ENCODE measurements at places on chromosomes 1 and 21.

DNA sequence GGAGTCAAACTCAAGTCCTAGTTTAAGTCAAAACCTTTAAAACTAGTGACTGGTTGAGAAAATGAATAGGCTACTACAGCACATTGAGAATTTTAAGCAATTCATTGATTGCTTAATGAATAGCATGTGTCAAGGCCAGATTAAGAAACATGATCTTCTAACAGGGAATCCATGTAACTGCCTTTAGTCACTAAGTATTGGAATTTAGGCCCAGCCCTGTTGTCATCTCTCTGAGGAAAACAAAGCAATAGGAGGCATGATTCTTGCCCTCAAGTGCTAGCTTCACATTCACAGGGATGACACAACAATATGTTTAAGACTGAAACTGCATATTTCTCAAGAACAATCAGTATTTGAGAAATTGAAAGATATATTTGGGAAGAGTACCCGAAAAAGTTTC is 70.0 kb upstream of the PTGS2 start:
- no peak for DNase-seq

DNA sequence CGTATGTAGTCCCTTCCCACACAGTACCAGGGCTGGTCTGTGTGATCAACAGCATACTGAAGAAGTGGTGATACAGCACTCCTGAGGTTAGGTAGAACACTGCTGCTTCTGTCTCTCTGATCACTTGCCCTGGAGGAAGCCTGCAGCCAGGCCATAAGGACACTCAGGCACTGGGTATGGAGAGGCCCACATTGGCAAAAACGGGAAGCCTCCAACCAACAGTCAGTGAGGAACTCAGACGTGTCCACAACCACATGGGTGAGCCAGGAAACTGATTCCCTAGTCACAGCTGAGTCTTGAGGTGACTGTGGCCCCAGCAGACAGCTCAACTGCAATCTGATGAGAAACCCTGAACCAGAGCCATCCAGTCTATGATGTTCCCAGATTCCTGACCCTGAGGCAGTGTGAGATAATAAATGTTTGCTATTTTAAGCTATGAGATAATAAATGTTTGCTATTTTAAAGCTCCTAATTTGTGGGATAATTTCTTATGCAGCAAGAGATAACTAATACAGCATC is 62.5 kb downstream of the COQ8A start:
- no peak for DNase-seq

GRCh38 chr1:164561007-164561406 is 2.0 kb downstream of the PBX1 start:
- DNase-seq, result no peak

DNA sequence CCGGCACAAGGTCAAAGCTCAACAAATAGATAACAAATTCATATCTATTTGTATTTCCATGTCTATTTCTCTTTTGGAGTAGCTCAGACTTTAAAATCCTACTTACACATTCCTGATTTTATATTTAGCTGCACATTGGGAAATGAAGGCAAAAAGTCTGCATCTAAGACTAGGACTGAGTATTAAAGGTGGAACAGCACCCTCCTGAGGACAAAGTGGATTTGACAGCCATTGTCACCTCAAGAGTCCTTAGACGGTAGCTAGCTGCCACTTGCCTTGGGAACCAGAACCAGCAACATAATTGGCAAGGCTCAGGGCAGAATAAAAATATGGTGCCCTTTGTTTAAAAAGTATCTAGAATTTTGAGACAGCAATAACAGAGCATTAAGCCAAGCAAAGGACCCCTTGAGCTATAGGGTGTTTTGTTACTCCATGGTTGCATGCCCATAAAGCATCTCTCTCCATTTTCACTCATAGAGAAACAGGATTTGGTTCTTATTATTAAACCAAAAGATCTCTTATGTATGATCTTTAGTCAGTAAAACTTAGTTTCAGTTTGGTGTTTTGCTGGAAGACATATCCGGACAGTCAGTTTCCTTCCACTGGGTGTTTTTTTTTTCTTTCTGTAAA is 30.0 kb upstream of the SGIP1 start:
- DNase-seq, result peak; percentile 43

DNA sequence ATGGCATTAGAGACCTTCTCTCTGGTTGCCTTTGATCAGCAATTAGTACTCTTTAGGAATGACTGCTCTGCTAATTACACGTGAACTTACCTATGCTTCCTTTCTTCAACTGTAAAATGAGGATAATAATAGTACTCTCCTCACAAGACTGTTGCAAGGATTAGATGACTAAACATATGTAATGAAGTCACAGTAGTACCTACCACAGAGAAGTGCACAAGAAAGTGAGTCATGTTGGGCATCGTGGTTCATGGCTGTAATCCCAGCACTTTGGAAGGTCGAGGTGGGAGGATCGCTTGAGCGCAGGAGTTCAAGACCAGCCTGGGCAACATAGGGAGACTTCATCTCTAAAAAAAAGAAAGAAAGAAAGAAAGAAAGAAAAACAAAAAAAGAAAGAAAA is 68.1 kb upstream of the AK4 start:
- no peak for DNase-seq

DNA sequence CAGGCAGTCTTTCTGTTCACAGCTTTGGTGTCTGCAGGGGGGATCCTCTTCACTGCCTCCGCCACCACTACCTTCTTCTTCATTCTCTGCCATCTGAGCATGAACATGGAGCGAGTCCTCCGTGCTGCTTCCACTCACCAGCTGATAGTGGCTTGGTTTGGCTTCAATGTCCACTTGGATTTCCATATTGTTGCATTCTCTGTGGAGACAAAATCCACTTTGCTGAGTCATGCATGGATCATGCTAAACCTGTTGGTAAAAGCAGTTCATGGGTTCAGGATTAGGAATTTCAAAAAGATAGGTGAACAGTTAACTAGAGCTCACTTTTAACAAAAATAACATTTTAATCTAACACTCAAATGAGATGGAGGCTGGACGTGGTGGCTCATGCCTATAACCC is 27.5 kb downstream of the RNF19B start:
- no peak for DNase-seq

DNA sequence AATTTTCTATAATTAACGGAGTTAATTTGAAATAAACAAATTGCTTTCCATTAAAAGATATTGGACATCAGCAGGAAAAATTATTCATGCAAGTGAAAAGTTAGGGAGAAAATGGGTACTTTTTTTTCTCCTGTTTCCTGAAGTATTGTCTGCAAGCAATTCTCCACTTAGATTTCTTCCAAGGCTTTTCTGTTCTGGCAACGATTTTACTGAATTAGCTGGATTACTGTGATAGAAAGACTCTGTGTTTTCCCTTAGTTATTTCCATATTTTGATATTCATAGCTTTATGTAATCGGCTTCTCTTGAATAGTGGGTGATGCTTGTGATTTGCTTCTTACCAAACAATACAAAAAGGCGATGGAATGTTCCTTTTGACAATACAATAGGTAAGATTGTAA is 1333.9 kb downstream of the AMY1C start:
- DNase-seq, result no peak

DNA sequence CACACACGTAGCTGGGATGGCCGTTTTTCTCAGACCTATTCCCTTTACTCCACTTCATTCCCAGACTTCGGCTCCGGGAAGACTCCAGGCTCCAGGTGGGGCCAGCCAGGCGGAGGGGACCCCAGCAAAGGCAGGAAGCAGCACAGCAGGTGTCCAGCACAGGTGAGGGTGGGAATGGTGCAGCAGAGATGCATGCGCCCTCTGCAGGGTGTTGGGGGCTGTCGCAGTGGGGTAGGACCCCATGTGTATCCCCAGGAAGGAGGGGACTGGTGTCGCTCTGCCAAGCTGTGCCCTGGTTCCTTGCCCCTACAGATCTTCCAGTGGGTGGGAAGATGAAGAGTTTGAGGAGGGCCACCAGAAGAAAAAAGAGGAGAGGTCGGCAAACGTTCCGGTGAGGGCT is 5.3 kb downstream of the TTC24 start:
- DNase-seq, result no peak

DNA sequence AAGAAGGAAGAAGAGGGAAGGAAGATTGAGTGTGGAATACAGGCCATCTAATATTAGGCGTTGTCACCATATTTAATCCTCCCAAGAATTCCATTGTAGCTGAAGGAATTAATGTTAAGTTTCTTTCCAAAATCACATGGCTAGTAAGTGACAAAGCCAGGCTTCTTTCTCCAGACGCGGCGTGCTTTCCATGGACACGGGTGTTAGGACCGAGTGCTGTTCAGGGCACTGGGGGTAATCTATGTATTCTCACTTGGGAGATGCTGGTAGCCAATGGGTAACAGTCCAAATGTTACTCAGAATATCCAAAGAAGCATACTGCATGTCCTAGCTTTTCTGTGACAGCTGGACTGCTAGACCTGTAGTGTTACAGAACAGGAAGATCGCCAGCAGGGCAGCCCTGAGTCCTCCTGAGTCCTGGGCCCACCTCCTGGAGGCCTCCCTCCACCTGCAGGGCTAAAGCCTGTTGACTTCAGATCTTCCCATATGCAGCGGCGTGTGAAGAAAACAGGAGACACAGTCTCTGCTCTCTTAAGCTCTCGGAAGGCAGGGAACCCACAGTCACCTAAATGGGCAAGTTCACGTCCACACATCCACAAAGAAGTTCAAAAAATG is 5.3 kb downstream of the IGSF9 start:
- no peak for DNase-seq

- no peak for DNase-seq
Observed at GRCh38 chr1:182279724-182280503, 111.7 kb downstream of the GLUL start.

GRCh38 chr1:30721812-30722537 is 1.4 kb downstream of the MATN1 start:
- no peak for DNase-seq

DNA sequence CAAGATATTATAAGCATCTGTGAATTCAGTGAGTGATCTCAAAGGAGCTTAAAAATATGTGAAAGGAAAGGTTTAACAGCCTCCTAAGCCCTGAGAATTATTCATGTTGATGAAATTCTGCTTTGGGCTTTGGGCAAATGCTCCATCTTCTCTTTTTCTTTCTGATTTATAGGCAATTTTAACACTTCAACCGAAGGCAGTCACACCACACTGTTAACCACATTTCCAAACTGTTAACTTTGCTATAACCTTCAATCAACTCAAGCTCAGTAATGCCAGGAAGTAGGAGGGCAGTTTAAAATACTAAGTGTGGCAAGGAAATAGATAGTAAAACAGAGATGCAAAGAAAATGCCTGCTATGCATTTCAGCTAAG is 54.4 kb upstream of the NEK7 start:
- no peak for DNase-seq

DNA sequence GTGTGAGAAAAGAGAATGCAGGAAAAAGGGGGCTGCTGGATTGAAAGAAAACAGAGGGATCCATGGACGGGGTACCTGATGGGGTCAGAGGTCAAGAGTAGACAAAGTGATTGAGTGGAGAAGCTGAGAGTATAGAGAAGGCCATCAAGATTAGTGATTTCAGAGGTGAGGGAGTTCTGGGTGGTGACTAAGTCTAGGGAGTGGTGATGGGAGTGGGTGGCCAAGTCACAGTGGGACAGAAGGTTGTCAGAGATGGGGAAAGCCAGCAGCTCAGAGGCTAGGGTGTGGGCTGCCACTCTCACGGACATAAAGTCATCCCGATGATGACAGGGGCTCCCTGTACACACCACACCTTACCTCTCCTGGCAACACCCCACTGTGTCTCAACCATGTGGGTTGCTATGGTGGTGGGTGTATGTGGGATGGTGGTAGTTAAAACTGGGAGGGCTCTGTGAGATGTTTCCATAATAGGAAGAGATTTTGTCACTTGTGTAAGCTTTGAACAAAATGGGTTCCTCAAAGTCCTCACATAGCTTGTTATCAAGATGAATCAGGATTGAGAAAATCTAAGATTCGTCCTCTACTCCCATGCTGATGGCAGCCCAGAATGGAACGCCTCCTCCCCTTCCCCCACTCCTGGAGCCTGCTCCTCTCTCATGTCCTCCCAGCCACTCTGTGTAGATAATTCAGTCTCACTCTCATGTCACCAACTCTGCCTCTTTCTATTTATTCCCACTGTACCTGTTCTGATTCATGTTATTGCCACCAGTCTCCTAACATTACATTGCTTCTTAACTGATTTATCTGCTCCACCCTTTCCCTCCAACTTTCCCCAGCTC is 20.3 kb upstream of the CSF1 start:
- peak; percentile 33 for DNase-seq

DNA sequence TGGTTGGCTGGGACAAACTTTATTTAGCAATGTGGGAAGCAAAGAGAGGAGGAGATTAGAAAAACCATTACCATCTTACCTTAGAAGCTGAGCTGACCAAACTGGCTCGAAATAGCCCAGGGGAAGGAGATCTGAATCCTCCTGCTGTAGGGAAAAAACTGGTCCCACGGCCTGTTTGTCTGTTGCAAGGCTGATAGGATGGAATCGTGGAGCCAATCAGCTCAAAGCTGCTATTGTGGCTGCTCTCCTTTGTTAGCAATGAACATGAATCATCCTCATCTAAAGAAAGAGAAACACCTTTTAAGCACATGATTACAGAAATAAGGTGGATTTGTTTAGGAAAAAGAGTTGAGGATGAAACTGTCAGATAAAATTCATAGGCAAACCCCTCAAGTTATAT is 21.5 kb downstream of the CLSPN start:
- DNase-seq, result no peak

- no peak for DNase-seq
Observed at GRCh38 chr21:7916329-7917303, 2604.8 kb upstream of the TPTE start.

GRCh38 chr1:194081444-194081843 is 895.0 kb upstream of the B3GALT2 start:
- no peak for DNase-seq

DNA sequence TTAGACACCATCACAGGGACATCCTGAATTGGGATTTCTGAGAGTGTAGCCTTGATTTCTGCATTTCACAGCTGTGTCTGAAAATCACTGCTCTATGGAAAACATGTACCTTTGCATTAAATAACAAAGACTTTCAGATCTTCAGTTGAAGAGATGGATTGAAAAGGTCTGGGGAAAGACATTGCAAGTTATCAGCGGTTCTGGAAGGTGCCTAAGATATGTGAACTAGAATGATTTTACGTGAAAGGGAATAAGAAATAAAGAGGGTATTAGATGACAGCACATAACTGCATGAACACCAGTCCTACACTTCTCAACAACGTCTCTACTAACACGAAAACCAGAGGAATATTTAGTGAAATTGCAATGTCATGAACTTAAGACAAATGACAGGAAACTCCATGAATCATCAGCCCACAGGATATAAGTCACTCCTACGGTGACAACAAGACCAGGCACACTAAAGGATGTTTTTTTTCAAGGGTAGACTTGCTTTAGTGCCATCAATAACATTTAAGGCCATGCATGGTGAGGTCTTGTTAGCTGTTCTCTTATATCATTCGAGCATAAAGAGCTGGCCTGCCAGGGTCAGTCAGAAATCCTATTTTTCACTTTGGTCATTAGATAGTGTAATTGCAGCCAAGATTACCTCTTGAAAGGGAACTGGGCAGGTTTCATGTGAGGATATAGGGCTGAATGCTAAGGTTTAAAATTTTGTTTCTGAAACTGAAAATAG is 283.1 kb downstream of the GRIK1 start:
- no peak for DNase-seq

- no peak for DNase-seq
Observed at GRCh38 chr1:151868486-151868885, 15.0 kb upstream of the THEM5 start.

All from tibial artery (tissue), 4 donors.